ENCODE measurements at places on chromosomes 11 and 22. TPM values are rescaled to one million over a fixed set of nuclear protein-coding genes. Genes with fewer than 3 reads are reported as not detected.
A peak's percentile ranks its signal among the peaks of the same experiment; 100 is the strongest.

USH1C gene
- not detected for total RNA-seq

SYCE3 gene
- not detected for total RNA-seq

ADM gene
- 14.2 TPM for total RNA-seq

KCNQ1 gene
- total RNA-seq: 41.8 TPM

OR2D2 gene
- not detected for total RNA-seq

BATF2 gene
- total RNA-seq: 1.3 TPM

RIBC2 gene
- total RNA-seq: not detected

SLC29A2 gene
- total RNA-seq: 14.6 TPM

OR8H3 gene
- not detected for total RNA-seq

P2RX6 gene
- total RNA-seq: 3.5 TPM

DNA sequence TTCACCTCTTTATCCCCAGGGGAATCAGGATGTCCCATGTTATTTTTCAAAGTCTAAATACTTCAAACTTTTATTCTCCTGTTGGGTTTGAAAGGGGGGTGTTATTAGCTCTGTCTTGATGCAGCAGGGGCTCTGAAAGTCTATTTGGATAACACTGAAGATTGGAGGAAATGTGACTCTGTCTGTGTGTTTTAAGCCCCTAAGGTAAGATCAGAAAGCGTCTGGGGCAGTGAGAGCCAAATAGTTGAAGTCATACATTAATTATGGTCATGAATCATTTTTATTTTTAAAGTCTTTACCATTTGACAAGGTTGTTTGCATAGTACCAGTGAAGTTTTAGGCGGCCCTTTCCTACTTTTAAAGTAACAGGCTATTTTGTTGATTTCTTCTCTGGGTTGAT lies 139.0 kb downstream of the UVRAG start:
- H3K4me1 ChIP-seq: peaks cover 34% of the 10 kb centered on the region
- H3K36me3 ChIP-seq: no peaks in the 10 kb centered on the region
- H3K4me3 ChIP-seq: no peak overlapping the region
- H3K27me3 ChIP-seq: no peaks in the 10 kb centered on the region
- no peak for DNase-seq

- DNase-seq: no peak
- no peak overlapping the region for H3K4me3 ChIP-seq
- peaks cover 11% of the 10 kb centered on the region for H3K4me1 ChIP-seq
- H3K36me3 ChIP-seq: no peaks in the 10 kb centered on the region
- H3K27me3 ChIP-seq: no peaks in the 10 kb centered on the region
Observed at GRCh38 chr11:117641008-117641915, 155.8 kb downstream of the DSCAML1 start.

GRCh38 chr22:41699264-41700107 lies at the start of gene MEI1:
Gene MEI1, plus strand, starts transcription at chr22:41699503. Its CDS starts 36 bp downstream, at chr22:41699539.
- peak within 1 kb of the TSS; percentile 46 for H3K4me3 ChIP-seq
- no peak within 1 kb of the TSS for H3K27ac ChIP-seq
- H3K36me3 ChIP-seq: no peaks in the 10 kb centered on the region
- H3K4me1 ChIP-seq: peaks cover 23% of the 10 kb centered on the region
- peak; percentile 87 for DNase-seq
- no peaks in the 10 kb centered on the region for H3K27me3 ChIP-seq

DNA sequence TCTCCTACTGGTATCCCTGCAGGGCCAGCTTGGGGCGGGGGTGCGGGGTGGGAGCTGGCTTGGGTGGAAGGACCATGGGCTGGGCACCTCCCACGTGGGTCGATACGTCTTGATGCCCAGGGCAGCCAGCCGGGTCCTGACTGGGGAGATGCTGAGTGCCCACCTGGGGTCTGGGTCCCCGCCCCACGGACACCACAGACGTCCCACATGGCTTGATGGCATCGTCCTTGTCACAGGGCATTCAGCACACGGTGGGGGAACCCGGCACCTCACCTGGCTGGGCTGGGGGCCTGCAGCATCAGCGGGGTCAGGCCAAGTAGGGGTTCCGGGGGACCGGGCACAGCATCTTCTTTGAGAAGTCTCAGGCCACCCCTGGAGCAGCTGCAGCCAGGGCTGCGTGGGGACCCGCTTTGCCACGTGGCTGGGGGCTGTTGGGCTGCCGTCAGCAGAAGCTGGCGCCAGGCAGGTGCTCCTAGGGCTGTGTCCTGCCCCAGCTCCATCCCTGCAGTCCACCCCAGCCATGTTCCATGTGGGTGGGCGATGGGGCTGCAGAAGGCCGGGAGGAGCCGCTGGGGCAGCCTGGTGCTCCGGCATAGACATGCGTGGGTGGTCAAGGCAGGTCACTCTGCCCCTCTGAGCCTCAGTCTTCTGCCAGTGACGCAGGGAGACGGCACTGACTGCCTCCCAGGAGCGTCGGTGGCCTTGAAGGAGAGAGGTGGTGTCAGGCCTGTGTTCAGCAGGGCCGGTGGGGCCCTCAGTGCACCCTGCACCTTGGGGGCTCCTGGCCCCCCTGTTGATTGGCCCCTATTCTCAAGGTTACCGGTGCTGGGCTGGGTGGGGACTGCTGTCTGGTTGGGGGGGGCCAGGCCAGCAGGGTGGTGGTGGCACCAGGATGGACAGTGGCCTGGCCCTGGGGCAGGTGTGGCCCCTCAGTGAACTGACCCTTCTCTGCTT lies 8.4 kb downstream of the SELENOO start:
- peaks cover 78% of the 10 kb centered on the region for H3K36me3 ChIP-seq
- no peak overlapping the region for H3K4me3 ChIP-seq
- H3K27ac ChIP-seq: no peak overlapping the region
- H3K4me1 ChIP-seq: peaks cover 45% of the 10 kb centered on the region
- no peak for DNase-seq

DNA sequence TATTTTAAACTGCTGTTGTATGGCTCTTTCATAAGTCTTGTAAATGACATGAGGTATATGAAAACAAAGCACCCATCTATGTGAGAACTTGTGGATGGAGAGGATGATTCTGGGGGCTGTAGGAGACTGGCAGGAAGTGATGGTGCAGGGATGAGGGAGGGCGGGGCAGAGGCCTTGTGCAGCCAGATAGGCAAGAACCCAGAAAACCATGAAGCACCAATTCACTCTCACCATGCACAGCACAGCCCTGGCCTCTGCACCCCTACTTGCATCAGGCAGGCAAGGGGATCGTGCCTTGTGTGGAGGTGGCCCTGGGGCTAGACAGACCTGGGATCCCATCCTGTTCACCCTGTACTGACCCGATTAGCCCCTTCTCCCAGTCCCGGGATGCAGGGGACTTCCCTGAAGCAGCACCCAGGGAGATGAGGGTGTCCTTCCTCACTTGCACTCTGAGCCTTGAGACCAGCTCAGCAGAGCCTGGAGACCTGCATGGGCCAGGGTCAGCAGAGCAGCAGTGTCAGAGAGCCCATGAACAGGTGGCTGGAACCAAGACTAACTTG lies 85.5 kb downstream of the MORC2 start:
- no peak for DNase-seq
- no peak overlapping the region for H3K4me3 ChIP-seq
- no peaks in the 10 kb centered on the region for H3K27me3 ChIP-seq
- H3K36me3 ChIP-seq: no peaks in the 10 kb centered on the region
- no peak overlapping the region for H3K27ac ChIP-seq

GRCh38 chr22:19466126-19466716 lies 12.8 kb downstream of the UFD1 start:
- no peak overlapping the region for H3K4me3 ChIP-seq
- no peak for DNase-seq
- no peaks in the 10 kb centered on the region for H3K4me1 ChIP-seq
- H3K27ac ChIP-seq: no peak overlapping the region
- H3K36me3 ChIP-seq: peaks cover 89% of the 10 kb centered on the region

DNA sequence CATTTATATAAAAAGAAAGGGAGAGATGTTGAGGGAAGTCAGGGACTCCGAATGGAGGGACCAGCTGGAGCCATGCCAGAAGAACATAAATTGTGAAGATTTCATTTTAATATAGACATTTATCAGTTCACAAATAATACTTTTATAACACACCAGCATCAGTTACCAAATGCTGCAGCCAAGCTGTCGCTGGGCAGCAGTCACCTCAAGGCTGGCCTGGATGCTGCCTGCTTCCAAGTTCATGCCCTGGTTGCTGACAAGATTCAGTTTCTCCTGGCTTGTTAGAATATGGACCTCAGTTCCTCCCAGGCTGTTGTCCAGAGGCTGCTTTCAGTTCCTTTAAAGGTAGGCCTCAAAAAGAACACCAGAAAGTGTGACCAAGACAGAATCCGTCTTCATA lies 30.8 kb upstream of the ALDH3B2 start:
- no peak overlapping the region for H3K27ac ChIP-seq
- DNase-seq: no peak
- H3K27me3 ChIP-seq: peaks cover 39% of the 10 kb centered on the region
- H3K4me3 ChIP-seq: no peak overlapping the region

- peak overlapping the region; percentile 85 for H3K27ac ChIP-seq
- H3K4me1 ChIP-seq: peaks cover 92% of the 10 kb centered on the region
- no peaks in the 10 kb centered on the region for H3K36me3 ChIP-seq
- no peak overlapping the region for H3K4me3 ChIP-seq
Observed at GRCh38 chr11:72637198-72637597, 37.0 kb downstream of the PDE2A start.

- peaks cover 65% of the 10 kb centered on the region for H3K4me1 ChIP-seq
- H3K27me3 ChIP-seq: peaks cover 2% of the 10 kb centered on the region
- DNase-seq: peak; percentile 58
- peak overlapping the region; percentile 88 for H3K27ac ChIP-seq
Observed at GRCh38 chr11:120224972-120225909, 14.4 kb downstream of the OAF start.

DNA sequence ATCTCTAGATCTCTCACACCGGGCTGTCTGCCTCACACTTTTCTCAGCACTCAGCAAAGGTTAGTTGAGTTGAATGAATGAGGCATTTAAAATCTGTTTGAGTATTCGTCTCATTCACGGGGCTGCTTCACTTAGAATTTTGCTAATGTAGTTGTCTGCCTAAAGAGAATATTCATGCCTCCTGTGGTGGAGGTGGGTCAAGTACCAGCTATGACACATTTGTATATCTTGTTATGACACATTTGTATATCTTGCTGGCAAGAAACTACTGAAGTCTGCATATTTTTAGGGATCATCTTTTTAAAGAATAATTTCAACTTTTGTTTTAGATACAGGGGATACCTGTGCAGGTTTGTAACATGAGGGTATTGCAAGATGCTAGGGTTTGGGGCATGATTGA lies 43.1 kb downstream of the LDLRAD3 start:
- H3K27ac ChIP-seq: no peak overlapping the region
- H3K27me3 ChIP-seq: no peaks in the 10 kb centered on the region
- no peaks in the 10 kb centered on the region for H3K4me1 ChIP-seq
- no peaks in the 10 kb centered on the region for H3K36me3 ChIP-seq
- no peak overlapping the region for H3K4me3 ChIP-seq
- DNase-seq: no peak

- no peak for DNase-seq
- no peaks in the 10 kb centered on the region for H3K4me1 ChIP-seq
- H3K27ac ChIP-seq: no peak overlapping the region
- H3K4me3 ChIP-seq: no peak overlapping the region
Observed at GRCh38 chr11:84128840-84129239, 842.7 kb upstream of the CCDC90B start.

DNA sequence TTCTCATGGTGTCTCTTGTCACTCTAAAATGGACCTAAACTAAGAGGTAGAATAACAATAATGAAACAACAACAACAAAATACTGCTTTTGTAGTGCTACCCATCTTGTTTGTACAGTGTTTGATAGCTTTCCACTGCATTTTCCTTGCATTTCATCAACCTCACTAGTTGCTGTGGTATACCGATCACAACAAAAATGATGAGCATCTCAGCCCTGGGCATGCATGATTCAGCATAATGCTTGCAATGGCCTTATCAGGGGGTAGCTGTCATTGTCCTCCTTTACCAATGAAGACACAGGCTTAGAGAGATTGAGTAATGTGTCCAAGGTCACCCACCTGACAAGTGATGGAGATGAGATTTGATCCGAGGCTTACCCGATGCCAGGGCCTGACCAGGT lies 682.5 kb downstream of the NTM start:
- no peak overlapping the region for H3K27ac ChIP-seq
- H3K4me3 ChIP-seq: no peak overlapping the region
- no peaks in the 10 kb centered on the region for H3K4me1 ChIP-seq
- no peak for DNase-seq
- no peaks in the 10 kb centered on the region for H3K36me3 ChIP-seq

GRCh38 chr11:78961247-78961646 lies 386.6 kb upstream of the NARS2 start:
- H3K4me3 ChIP-seq: no peak overlapping the region
- H3K36me3 ChIP-seq: no peaks in the 10 kb centered on the region
- DNase-seq: no peak
- no peak overlapping the region for H3K27ac ChIP-seq
- H3K4me1 ChIP-seq: peaks cover 8% of the 10 kb centered on the region
- H3K27me3 ChIP-seq: peaks cover 51% of the 10 kb centered on the region

GRCh38 chr11:123511037-123511870 lies 81.2 kb downstream of the GRAMD1B start:
- no peaks in the 10 kb centered on the region for H3K36me3 ChIP-seq
- DNase-seq: peak; percentile 80
- no peaks in the 10 kb centered on the region for H3K27me3 ChIP-seq
- no peak overlapping the region for H3K27ac ChIP-seq
- peaks cover 6% of the 10 kb centered on the region for H3K4me1 ChIP-seq

- DNase-seq: no peak
- peaks cover 10% of the 10 kb centered on the region for H3K27me3 ChIP-seq
- no peaks in the 10 kb centered on the region for H3K36me3 ChIP-seq
- no peak overlapping the region for H3K4me3 ChIP-seq
Observed at GRCh38 chr11:7278314-7278917, 26.7 kb downstream of the SYT9 start.

GRCh38 chr11:3338569-3339339 lies 40.2 kb downstream of the ZNF195 start:
- DNase-seq: no peak
- H3K27ac ChIP-seq: no peak overlapping the region
- H3K27me3 ChIP-seq: peaks cover 39% of the 10 kb centered on the region
- no peak overlapping the region for H3K4me3 ChIP-seq

GRCh38 chr11:36328966-36329673 lies 33.0 kb downstream of the PRR5L start:
- H3K4me1 ChIP-seq: no peaks in the 10 kb centered on the region
- no peak overlapping the region for H3K4me3 ChIP-seq
- H3K27ac ChIP-seq: no peak overlapping the region
- DNase-seq: no peak
- no peaks in the 10 kb centered on the region for H3K36me3 ChIP-seq

DNA sequence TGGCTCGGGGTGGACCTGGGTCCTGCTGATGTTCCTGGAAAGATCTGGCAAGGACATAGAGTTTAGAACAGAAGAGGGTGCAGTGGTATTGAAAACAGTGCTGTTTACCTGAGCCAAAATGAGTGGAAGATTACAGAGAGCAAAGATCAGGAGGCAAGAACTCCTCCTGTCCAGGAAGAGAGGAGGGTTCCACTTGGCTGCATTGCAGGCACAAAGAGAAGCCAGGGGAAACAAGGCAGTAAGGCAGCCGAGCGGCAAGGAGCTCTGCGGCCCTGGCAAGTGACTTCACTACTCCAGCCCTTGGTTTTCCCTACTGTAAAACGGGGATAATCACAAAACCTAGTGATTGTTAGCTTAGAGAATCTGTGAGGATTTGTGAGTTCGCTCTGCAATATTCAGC lies 3.7 kb upstream of the PACSIN2 start:
- DNase-seq: no peak
- no peaks in the 10 kb centered on the region for H3K27me3 ChIP-seq
- peaks cover 22% of the 10 kb centered on the region for H3K4me1 ChIP-seq
- H3K4me3 ChIP-seq: no peak overlapping the region
- no peaks in the 10 kb centered on the region for H3K36me3 ChIP-seq

- peaks cover 71% of the 10 kb centered on the region for H3K4me1 ChIP-seq
- no peak for DNase-seq
- H3K27me3 ChIP-seq: no peaks in the 10 kb centered on the region
- H3K27ac ChIP-seq: no peak overlapping the region
- H3K4me3 ChIP-seq: no peak overlapping the region
Observed at GRCh38 chr11:44808053-44808753, 81.4 kb downstream of the TSPAN18 start.

- no peak overlapping the region for H3K27ac ChIP-seq
- no peak for DNase-seq
- H3K36me3 ChIP-seq: peaks cover 4% of the 10 kb centered on the region
- no peak overlapping the region for H3K4me3 ChIP-seq
- no peaks in the 10 kb centered on the region for H3K27me3 ChIP-seq
Observed at GRCh38 chr22:39212721-39213376, 31.9 kb downstream of the PDGFB start.
